Iris pigment epithelial cell (primary cell): ENCODE measurements at places on chromosomes 6 and 20.
A peak's percentile ranks its signal among the peaks of the same experiment; 100 is the strongest.

GRCh38 chr20:6410721-6411120 lies 287.9 kb upstream of the FERMT1 start:
- no peak for DNase-seq

GRCh38 chr6:147621961-147622360 lies 113.5 kb downstream of the SAMD5 start:
- DNase-seq = no peak

DNA sequence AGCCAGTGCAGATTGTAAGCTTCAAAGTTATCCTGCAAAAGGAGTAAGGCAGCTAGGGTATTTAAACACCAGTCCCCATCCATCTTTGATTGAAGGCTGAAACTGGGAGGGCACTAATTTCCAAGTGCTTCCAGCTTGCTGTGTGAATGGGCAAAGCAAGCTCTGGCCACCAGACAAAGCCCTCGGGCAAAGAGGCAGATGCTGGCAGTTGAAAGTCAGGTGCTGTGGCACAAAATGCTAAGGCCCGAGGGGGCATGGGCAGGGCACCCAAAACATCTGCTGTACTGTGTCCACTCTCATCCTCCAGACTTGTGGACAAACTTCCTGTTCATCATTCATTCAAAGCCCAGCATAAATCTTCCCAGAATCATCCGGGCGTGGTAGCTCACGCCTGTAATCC lies 62.9 kb downstream of the TRMT6 start:
- no peak for DNase-seq

GRCh38 chr6:24723270-24723669 lies 4.3 kb upstream of the C6orf62 start:
- no peak for DNase-seq

DNA sequence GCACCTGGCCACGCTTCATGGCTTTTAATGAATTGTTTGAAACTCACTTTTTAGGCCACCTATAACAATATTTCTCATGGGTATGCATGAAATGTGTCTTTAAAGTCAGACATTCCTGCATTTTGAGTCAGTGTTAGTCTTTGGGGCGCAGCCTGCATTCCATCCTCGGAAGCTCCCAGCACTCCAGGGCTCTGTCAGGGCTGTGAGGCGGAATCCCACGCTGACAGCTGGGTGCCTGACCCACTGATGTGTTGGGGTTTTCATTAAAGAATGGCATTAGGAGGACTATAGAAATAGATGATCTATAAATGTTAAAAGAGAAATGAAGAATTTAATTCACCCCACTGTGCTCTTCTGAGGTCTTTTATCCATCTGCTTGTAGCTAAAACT lies 16.2 kb upstream of the CLDN20 start:
- DNase-seq = peak; percentile 78

GRCh38 chr20:18621004-18621403 lies 33.1 kb downstream of the DTD1 start:
- DNase-seq = no peak

DNA sequence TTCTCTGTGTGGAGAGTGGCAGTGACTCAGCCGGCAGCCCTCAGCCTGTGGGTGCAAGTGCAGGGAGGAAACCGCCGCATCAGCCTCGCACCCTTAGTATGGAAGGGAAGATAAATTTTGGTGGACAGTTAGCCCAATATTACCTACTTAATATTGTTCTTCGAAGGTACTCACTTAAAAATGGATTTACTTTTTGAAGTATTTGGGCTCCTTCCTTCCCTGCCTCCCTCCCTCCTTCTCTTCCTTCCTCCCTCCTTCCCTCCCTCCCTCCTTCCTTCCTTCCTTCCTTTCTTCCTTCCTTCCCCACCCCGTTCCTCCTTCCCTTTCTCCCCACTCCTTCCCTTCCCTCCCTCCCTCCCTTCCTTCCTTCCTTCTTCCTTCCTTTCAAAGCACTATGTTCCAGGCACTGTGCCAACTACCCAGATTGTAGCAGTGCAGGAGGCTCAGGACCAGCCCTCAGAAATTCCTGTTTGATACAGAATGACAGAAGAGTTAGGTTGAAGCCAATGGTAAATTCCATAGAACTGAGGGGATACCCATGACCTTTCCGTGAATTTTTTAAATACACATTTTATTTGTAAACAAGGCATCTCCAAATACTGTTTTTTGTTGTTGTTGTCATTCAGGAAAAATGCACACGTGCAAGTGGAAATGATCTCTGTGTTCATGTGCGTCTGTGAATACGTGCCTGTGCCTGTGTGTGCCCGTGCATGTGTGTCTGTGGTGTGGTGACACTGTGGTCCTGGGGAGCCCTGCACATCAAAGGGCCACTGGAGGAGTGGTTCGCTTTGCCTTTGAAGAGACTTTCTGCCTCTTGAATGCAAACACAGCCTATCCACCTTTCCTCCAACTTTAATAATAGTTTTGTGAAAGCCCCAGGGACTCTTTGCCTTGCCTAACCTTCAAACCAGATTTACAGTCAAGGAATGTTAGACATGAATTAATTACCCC lies 141.7 kb downstream of the EDN3 start:
- DNase-seq = no peak

- no peak for DNase-seq
Measured at GRCh38 chr20:44186201-44186600, 787 bp downstream of the JPH2 start.

GRCh38 chr20:19996917-19997316 lies 20.2 kb upstream of the NAA20 start:
- DNase-seq = no peak

- no peak for DNase-seq
Measured at GRCh38 chr6:119521251-119521650, 171.7 kb upstream of the MAN1A1 start.

GRCh38 chr20:13025181-13025580 lies 16.4 kb downstream of the SPTLC3 start:
- DNase-seq = no peak

DNA sequence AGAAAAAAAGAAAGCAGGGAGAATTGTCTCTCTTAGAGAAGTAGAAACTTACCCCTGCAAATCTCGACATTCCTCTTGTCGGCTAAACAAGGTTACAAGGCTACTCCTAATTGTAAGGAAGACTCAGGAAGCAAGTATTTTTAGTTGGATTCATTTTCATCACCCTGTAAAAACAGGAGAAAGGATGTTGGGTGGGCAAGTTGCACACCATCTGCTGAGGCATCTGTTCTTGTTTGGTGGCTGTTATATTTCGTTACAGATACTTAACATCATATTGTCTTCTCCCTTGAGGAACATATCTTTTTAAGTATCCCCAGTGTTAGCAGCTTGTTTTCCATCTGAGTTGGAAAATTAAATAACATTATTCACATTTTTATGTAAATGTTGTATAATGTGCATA lies 187.5 kb downstream of the PLCB4 start:
- no peak for DNase-seq

- DNase-seq = no peak
Measured at GRCh38 chr6:108982154-108983113, 112.2 kb downstream of the SESN1 start.

- no peak for DNase-seq
Measured at GRCh38 chr6:1641343-1641885, 31.7 kb downstream of the FOXC1 start.

- no peak for DNase-seq
Measured at GRCh38 chr6:5457041-5457440, 195.7 kb downstream of the FARS2 start.

DNA sequence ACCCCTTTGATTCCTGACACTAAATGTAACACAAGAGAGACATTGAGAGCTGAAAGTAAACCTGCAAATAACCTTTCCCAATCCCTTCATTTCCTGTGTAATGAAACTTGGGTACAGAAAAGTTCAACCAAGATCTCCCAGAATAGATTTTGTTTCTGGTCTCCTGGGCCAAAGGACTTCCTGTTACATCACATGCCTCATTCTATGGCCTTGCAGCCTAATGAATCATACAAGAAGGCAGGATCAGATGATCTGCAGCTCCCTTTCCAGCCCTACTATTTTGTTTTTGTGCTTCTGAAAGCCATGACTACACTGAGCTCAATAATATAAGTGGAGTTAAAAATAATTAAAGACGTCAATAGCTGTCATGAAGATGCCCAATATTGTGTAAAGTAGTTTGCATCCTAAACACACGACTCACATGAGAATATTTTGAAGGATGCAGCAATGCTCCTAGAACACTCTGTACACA lies 73.4 kb upstream of the NOX3 start:
- peak; percentile 98 for DNase-seq

GRCh38 chr6:22888163-22888752 lies 318.9 kb downstream of the HDGFL1 start:
- DNase-seq = no peak

DNA sequence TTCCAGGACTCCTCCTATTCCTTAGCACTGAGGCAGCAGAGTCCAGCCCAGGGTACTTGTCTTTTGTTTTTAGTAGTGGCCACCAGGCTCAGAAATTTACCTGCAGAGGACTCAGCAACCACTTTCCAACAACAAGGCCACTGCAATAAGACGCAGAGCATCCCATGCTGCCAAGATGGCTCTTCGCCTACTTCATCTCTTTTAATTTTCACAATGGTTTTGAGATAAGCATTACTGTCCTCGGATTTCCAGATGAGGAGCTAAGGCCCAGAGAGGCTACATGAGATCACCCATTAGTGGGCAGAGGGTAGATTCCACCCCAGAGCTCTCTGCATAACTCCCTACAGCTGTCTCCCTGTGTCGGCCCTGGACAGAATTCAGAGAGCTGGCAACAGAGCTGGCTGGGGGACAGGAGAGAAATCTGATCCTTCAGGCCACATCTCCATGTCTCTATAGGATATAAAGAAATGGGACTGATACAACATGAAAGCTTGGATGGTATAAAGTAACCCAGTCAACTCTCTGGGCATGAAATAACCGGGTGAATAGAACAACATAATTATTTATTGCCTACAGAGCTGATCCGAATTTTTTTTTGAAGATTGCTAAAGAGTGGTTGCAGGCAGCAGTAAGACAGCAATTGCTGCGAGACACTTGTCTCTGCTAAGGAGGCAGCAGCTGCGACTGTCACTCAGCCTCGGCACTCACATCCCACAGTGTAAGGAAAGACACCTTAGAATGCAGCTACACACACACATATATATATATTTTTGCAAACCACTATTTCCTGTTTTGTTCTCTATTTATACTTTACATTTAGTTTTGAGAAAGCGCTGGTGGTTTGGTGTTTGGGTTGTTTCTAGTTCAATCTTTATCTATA lies 37.2 kb downstream of the SCML4 start:
- no peak for DNase-seq

GRCh38 chr20:56690531-56691175 lies 61.5 kb downstream of the TFAP2C start:
- DNase-seq = no peak

DNA sequence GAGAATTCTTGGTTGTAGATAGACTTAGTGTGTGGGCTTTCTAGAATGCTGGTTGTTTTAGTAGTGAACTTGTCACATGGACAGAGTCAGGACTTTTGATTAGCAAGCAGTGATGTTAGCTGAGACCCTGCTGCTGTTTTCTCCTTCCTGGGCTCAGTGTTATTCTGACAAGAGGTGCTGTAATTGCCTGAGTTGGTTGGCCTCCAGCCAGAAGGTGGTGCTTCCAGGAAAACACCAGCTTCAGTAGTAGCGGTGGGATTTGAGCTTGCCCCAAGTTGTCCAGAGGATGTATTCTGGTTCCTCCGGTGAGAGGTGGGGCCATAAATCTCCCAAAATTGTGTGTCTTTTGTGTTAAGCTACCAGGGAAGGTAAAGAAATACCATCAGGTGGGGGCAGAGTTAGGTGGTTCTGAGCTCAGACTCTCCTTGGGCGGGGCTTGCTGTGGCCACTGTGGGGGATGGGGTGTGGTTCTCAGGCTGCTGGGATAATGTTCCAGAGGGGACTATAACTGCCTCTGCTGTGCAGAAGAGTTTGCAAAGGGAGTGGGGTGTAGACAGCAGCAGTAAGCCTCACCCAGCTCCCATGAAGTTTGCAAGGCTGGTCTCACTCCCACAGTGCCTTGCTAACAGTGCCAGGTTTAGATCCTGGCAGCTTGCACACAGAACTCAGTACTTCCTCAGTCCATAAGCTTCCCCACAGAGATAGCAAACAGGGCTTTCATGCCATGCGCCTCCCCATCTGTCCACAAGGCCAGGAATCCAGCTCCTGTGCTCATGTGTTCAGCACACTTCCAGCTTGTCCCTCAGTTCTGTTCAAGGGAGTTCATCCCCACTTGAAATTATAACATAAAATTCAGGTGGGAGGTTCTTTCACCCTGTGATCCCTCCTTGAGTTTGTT lies 278.4 kb upstream of the PTCHD4 start:
- DNase-seq = no peak

DNA sequence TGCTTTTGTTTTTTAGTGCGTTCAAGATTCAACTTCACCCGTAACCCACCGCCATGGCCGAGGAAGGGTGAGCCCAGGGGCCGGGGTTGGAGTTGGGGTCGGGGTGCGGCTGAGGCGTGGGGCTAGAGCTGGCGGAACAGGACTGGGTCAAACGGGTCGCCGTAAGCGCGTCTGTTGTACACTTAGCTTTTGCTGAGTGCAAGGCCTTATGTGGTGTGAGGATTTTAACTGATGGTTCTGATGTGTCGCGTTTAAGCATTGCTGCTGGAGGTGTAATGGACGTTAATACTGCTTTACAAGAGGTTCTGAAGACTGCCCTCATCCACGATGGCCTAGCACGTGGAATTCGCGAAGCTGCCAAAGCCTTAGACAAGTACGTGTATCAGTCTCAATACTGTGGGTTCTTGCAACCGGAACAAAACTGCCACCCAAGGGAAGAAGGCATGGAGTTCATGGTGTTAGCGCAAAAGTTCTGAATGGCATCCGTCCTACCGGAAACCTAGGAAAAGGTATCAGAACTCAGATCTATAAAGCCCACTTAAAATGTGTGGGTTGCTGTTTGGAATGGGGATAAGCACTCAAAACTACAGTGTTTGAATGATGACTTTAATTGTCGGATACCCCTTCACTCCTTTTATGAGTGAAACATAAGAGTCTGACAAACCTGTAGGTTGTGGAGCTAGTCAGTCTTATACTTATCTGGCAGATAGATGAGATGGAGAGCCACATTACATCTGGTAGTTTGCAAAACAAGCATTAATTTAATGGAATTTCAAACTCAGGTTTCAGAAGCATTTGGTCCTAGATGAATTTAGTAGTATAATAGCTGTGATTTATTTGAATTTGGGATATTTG lies 574 bp downstream of the RPS12 start:
- DNase-seq = no peak

DNA sequence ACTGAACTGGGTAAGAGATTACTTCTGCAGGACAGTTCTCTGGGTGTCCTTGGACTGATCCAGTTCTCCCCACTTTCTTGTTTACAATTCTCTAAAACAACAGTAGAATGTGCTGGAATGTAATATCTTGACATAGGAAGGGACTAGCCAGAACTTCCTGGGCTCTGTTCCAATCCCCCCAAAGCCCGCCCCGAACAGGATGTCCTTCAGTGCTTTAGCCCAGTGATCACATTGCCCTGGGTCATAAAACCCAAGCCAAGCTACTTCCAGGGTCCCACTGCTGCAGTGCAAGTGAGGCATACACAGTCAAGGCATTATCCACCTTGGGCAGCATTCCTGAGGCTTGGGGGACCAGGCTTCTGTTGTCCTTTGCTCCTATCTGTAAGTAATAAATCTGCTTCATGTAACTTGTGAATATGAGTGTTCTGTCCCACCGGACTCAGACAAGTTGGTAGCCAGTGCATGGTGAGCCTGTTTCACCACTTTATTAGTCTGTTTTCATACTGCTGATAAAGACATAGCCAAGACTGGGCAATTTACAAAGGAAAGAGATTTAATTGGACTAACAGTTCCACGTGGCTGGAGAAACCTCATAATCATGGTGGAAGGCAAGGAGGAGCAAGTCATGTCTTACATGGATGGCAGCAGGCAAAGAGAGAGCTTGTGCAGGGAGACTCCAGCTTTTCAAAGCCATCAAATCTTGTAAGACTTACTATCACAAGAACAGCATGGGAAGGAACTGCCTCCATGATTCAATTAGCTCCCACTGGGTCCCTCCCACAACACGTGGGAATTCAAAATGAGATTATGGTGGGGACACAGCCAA lies 23.5 kb downstream of the FITM2 start:
- DNase-seq = peak; percentile 28
